ENCODE measurements at places on chromosomes 6 and 20.
A peak's percentile ranks its signal among the peaks of the same experiment; 100 is the strongest.

- DNase-seq, result no peak
Observed at GRCh38 chr20:672963-673602, 2.5 kb downstream of the SCRT2 start.

GRCh38 chr6:158711264-158711663, 61.4 kb downstream of the SYTL3 start:
- no peak for DNase-seq

GRCh38 chr20:31760519-31761240, 21.6 kb downstream of the TPX2 start:
- no peak for DNase-seq

DNA sequence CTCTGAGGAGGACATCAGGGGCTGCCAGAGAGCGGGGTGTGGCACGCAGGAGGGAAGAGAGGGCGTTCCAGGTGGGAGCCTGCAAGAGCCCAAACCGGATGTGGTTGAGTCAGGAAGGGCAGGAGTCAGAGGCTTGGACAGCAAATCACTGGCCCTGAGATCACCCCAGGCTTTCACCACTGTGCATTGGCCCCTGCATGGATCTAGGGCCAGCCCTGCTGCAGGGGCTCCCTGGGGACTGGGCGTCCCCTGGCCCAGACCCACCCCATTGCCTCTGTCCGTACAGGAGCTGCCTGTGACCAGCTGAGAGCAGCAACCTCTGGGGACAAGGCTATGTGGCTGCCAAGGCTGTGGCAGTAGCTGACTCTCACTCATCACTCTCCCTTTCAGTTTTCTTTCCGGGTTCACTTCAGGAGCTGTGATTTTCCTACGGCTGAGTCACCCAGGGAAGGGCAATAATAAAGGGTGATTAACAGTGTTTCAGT, 33.9 kb downstream of the KCNK17 start:
- DNase-seq, result no peak

DNA sequence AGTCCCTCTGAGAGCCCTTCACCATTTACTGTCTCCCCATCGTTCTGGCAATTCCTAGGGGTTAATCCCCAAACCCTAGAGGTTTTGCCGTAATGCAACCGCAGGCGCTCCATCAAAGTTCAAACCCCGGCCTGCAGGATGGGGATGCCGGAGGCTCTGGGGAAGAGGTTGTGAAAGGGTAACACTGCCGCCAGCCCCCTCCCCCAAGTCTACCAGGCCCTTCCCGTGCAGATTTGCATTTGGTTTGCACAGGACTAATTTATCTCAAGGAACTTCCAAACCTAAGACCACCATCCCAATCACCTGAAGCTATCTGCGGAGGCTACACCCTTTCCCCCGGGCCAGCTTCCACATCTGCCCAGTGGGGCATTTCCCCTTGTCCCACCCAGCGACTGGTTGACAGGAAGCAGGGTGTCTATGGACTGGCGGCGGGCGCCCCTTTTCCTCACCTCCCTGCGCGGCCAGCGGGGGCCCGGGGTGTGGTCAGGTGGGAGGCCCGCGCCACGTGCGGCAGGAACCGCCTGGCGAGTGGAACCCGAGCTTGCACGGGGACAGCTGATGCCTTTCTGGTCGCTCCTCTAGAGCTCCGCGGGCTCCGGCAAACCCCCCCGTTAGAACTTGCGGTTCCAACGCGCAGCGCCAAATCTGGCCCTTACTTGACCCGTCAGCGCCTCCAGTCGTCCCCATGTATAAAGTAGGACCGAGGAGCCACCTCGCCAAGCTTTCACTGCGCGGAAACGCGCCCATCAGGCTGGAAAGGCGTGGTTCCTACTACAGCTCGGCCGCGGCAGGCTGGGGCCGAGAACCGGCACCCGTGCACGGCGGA, 9.4 kb upstream of the SLC4A11 start:
- DNase-seq, result no peak

DNA sequence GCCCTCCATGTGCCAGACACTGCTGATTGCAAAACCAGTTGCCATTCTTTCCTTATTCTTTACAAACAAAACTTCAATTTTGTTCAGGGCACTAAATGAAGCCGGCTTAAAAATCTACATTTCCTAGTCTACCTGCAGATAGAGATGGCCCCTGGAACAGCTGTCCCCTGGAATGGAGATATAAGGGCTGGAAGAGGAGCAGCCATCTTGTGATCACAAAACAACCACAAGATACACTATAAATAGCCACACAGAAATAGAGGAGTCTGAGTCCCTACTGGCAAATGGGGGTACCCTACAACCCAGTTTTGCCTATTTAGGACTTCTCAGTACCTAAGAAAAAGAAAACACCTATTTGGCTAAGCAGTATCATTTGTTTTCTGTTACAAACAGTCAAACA, 115.9 kb upstream of the BEND6 start:
- DNase-seq, result no peak

DNA sequence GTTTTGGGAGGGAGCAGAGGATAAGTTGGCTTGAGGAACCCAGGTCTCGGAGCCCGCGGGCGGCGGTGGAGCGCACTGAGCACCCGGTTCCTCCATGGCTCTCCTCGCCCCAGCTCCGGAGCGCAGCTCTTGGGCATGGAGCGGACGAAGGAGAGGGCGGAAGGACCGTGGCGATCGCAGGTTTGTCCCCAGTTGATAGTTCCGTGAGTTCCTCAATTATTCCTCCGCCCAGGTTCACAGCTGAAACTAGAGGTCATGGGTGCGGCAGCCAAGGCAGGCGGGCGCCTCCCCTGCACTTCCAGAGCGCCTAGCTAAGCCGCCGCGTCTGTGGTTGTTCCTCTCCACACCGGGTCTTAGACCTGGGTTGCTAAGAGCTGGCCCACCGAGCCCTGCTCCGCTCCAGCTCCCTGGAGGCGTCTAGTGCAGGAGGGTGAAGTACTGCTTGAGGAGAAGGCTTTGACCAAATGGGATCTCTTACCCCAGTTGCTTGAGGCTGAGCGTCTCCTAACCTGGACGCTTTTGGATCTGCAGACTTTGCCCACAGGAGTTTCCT, at the start of gene HTR1B:
TSS of gene HTR1B (minus strand) at position 184 of the 553 bp plus-strand sequence. CDS start at position 96, 88 bp downstream.
- DNase-seq, result no peak

GRCh38 chr6:109174916-109175315, 79.6 kb downstream of the CEP57L1 start:
- DNase-seq, result no peak

DNA sequence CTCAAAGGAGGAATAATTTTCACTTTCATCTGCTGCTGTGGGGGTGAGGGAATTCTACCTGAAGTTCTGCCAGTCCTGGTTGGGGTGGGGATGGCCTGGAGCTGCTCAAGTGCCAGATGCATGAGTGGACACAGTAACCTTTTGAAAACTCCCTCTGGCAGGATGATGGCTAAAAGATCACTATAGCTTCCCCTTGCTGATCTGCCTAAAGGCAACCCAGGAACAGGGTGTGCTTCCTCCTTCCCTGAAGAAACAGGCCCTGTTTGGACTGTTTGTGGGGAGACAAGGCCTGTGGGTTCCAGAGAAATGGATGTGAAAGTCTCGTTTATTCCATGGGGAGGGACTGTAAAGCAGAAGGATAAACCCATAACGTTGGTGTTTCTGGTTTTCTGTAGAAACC, 176.9 kb downstream of the DTNBP1 start:
- DNase-seq, result no peak

DNA sequence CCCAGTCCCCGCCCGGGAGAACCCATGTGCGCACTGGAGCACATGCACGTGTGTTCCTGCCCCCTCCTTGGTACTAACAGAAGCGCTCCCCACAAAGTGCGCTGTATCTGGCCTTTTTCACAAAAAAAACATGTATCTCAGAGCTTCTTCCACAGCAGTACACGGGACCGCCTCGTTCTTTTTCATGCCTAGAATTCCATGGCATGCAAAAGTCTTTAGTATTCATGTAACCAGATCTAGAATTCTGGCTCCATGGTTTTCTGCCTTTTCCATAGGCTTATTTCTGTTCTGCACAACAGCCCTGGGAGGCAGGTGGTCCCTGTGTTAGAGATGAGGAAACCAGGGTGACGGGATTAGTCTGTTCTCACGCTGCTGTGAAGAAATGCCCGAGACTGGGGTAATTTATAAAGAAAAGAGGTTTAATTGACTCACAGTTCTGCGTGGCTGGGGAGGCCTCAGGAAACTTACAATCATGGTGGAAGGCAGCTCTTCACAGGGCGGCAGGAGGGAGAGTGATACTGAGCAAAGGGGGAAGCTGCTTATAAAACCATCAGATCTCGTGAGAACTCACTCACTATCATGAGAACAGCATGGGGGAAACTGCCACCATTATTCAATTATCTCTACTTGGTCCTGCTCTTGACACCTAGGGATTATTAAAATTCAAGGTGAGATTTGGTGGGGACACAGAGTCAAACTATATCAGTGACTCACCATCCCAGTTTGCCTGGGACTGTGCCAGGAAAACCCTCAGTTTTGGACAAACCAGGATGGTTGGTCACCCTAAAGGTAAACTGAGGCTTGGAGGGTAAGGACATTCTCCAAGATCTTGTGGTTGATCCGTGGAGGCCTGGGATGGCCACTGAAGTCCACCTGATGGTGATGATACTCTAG, 41.0 kb downstream of the C20orf203 start:
- DNase-seq, result no peak

- no peak for DNase-seq
Observed at GRCh38 chr20:64006902-64007301, 26.0 kb downstream of the PRPF6 start.

DNA sequence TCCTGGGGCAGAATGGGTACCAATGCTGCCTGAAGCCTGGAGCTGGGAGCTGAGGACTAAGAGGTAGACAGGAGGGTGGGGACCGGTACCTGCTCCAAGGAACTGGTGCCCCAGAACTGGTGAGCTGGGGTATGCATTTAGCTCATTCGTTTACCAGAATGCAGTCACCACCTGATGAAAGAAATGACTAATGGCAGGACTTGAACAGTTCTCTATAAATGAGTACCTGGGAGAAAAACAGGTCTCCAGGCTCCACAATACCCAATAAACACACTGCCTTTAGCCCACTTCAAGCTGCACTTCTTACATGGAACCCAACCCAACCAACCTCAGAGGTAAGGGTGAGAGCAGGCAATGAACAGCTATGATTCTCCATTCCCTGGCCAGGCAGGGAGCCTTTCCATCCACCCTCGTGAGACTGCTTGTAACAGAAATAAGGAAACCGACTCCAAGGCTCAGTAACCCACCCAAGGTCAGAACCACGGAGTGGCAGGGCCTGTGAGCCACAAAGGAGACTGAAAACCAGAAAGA, 15.4 kb downstream of the FKBP1A start:
- DNase-seq, result no peak

GRCh38 chr6:11852061-11852651, 73.6 kb upstream of the ADTRP start:
- no peak for DNase-seq

GRCh38 chr6:22124756-22125155, 172.1 kb downstream of the PRL start:
- DNase-seq, result no peak

DNA sequence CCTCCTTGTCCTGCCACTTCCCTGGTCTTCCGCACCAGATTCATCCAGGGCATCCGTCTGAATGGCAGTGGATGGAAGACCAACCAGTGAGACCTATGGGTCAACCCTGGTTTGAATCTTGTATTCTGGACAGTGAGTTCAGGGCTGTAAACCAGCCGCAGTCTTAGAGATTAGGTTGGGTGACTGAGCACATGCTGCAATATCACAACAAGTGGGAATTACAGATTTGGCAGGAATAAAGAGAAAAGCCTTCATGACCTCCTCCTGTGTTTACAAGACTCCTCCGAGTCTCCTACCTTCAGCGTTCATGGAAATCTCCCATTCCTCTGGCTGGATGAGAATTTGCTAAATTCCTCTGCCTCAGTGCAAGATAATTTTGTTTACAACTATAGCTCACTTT, 9.9 kb downstream of the ECI2 start:
- DNase-seq, result no peak

DNA sequence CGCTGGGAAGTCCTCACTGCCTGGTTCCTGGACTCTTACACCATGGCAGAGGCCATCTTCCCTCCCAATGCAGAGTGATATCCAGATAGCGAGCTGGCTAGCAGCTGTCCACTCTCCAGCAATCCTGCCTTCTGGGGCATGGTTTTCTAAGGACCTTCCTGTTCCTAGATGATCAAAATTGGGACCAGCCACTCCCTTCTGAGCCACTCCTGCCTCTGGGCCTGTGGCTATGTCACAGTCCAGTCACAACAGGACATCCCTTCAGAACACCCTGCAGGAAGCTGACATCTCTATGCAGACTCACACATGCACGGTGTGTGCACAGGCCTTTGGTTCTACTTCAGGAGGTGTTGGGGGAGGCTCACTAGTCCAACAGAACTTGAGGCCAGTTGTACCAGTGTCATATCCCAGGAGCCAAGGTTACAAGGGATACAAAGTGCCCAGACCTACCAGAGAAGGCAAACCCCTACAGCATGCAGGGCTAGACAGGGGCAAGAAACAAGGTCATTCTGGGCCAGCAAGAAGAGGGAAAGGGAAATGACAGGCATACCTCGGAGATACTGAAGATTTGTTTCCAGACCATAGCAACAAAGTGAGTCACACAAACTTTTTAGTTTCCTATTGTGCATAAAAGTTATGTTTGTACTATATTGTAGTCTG, 2.7 kb upstream of the MCCD1 start:
- DNase-seq, result no peak

- DNase-seq, result no peak
Observed at GRCh38 chr6:1594445-1595200, 15.1 kb upstream of the FOXC1 start.

- DNase-seq, result no peak
Observed at GRCh38 chr6:107060704-107061103, 32.7 kb downstream of the MTRES1 start.

GRCh38 chr6:44926556-44926955, 401.6 kb upstream of the RUNX2 start:
- DNase-seq, result no peak

- DNase-seq, result peak; percentile 93
Observed at GRCh38 chr6:68279793-68280557, 355.1 kb upstream of the ADGRB3 start.

- DNase-seq, result no peak
Observed at GRCh38 chr6:149097794-149098193, 219.7 kb upstream of the TAB2 start.

- DNase-seq, result no peak
Observed at GRCh38 chr6:16648003-16648402, 113.3 kb downstream of the ATXN1 start.

GRCh38 chr20:924639-925038, 8.5 kb upstream of the ANGPT4 start:
- no peak for DNase-seq

DNA sequence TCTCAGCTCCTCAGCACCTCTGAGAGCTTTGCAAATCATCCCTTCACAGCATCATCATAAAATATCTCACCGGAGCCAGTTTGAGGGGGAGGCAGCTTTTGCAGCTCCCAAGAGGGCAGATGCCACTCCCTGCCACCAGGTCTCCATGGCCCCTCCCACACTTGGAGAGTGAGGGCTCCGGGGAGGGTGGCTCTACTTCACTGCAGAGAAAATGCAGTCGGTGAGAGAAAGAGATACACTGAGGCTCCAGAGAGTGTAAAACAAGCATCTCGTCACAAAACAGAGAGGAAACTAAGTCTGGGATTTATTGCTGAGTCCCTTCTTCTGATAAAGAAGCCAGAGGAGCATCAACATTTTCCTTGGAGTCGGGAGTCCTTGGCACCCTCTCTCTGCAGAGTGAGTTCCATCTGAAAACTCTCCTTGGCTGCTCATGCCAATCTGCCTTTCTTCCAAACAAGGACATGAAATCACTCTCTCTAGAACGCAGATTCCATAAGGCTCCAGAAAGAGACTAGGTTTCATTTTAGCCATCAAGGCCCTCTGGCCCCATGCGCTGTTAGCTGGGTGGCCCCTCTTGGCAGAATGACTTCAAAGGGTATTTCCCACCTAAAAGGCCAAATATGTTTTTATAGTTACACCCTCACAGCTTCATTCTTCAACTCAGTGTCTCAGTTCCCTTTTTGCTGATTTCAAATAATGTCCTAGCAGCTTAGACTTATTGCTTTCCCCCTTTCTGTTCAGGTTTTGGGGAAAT, 70.6 kb upstream of the F13A1 start:
- DNase-seq, result no peak
